ENCODE measurements at places on chromosomes 16 and 17.
A peak's percentile ranks its signal among the peaks of the same experiment; 100 is the strongest.

DNA sequence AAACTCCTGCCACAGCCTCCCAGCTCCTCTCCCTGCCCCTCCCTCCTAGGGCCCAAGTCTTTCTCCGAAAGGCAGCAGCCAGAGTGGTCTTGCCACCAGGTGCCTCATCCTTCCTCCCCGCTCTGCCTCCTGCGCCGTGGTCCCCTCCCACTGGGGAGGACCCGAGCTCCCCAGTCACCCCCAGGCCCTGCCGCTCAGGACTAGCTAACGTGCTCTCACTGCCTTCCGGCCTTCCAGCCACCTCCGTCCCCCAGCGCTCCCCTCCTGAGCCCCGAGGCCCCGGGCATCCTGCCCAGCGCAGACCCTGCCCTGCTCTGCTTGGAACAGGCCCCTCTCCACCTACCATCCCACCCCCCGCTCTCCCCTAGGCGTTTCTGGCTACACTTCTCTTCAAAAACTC, 19.4 kb upstream of the COL1A1 start:
- no peak for DNase-seq

GRCh38 chr16:88507231-88507743, 54.2 kb downstream of the ZFPM1 start:
- no peak for DNase-seq

DNA sequence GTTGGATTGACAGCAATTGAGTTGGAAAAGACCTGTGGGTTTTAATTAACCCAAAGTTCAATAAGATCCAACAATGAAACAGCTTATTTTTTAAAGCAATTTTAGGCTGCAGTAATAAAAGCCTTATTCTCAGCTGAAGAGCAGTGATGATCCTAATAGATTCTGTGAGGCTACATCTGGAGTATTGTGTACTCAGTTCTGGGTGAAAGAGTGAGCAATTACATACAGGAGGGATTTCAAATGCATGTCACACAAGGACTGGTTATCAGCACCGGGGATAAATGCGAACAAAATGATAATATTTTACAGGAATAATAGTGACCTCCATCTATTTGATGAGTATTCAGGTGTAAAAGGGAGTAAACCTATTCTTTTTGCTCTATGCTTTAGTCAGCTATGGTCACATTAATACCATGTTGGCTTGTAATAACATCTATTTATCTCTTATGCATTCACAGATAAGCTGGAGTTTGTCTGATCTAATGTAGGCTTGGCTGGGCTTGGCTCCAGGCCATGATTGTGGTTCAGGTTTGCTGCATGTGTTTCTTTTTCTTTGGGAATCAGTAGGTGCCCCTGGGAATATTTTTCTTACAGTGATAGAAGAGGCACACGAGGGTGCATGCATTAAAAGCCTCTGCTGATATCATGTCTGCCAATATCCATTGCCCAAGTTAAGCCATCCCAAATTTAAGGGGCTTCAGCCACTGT, 22.2 kb upstream of the TOX3 start:
- DNase-seq: no peak

GRCh38 chr17:5000237-5000639, 2.5 kb downstream of the KIF1C start:
- DNase-seq: no peak

DNA sequence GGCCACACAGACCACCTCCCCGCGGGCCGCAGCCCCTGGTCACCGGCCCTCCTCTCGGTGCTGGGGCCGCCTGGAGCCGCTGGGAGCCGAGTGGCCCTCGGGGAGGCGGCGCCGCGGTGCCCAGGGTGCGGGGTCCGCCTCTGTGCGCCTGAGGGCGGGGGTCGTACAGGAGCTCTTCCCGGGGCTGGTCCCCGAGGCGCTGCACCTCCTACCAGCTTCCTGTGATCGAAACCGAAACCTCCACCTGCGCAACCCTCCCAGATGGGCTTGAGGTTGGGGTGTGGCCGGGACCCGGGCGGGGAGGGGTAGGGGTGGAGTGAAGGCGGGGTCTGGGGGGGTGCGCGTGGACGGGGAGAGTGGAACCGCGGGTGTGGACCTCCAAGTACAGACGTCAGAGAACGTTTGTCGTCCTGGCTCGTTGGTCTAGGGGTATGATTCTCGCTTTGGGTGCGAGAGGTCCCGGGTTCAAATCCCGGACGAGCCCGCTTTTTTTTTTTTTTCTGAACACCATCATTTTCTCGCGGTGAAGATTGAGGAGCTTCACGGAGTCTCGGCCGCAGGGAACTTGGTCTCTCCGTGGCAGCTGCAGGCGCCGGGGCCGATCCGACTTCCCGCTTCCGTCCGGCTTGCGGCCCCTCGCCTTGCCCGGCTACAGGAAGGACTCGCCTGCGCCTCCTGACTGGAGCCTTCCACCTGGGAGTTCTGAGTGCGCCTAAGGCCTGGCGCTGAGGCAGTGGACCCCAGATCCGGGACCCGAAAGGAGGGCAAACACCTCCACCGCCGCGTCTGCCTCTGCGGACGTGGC, 23.9 kb downstream of the ZNF213 start:
- peak; percentile 91 for DNase-seq

- no peak for DNase-seq
Measured at GRCh38 chr17:81453076-81453475, 57.8 kb downstream of the BAHCC1 start.

- no peak for DNase-seq
Measured at GRCh38 chr17:16438173-16438556, 22.8 kb downstream of the TRPV2 start.

GRCh38 chr16:68361485-68361884, 50.7 kb downstream of the PRMT7 start:
- DNase-seq: no peak

GRCh38 chr17:62653002-62653825, 25.7 kb downstream of the MRC2 start:
- DNase-seq: peak; percentile 59

GRCh38 chr16:56610017-56610608, 1.7 kb downstream of the MT2A start:
- peak; percentile 76 for DNase-seq

DNA sequence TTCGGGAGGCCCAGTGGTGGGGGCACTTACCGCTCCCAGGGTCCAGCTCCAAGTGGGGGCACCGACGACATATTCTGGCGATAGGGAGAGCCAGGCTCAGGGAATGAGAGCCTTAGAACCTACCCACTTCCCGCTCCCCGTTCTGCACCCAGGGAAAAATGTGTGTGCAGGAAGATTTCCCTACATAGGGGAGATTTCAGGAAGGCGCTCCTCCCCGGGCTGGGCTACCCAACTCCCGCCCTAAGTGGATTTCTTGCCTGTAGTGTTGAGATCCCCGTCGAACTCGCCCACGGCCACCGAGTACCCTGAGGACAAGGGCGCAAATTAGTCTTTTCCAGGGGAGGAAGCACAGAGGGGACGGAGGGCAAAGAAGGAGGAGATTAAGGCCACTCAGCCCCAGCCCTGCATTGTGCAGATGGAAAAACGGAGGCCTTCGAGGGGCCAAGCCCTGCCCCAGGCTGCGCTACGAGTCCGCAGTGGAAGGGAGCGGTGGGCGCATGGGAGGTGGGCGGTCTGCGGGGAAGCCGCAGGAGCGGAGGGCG, 5.1 kb downstream of the ITGA2B start:
- no peak for DNase-seq

- no peak for DNase-seq
Measured at GRCh38 chr17:27230996-27231395, 62.9 kb upstream of the WSB1 start.

- no peak for DNase-seq
Measured at GRCh38 chr16:50910736-50911100, 168.8 kb downstream of the CYLD start.

DNA sequence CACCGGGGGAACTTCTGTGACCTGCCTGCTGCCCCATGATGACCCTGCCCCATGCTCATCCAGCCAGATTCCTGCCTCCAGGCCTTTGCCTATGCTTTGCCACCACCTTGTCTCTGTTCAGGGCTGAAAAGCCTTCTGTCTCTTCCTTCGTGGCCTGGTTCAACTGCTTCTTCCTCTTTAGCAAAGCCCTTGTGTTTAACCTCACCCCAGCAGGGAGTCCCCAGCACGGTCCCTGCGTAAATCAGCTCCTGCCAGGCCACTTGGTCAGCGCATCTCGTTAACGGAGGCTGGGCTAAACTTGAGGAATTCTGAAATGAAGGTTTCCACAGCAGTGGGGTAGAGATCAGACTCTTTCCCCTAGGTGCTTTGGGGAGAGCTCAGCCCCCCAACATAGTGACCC, 16.1 kb upstream of the KCNJ12 start:
- DNase-seq: no peak

DNA sequence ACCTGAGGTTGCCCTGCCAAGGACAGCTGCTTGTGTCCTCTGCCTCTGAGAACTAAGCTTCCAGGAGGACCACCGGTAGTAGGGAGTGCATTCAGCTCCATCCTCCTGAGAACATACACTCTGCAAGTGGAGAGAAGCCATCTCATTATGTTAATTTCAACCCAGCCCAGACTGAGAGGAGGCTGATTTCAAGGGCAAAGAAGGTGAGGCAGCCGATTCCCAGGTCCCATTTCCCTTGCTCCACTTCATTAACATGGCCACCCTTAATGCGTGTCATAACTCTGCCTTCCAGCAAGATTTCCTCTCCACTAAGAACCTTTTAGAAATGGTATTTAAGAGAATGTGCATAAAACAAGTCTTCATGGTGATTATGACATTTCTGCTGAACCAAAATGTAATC, 72.5 kb downstream of the CDH13 start:
- DNase-seq: no peak

Data from activated CD8-positive, alpha-beta memory T cell treated with anti-CD3 and anti-CD28 coated beads for 4 hours (primary cell).